ENCODE measurements at places on chromosomes 2 and 18.

DNA sequence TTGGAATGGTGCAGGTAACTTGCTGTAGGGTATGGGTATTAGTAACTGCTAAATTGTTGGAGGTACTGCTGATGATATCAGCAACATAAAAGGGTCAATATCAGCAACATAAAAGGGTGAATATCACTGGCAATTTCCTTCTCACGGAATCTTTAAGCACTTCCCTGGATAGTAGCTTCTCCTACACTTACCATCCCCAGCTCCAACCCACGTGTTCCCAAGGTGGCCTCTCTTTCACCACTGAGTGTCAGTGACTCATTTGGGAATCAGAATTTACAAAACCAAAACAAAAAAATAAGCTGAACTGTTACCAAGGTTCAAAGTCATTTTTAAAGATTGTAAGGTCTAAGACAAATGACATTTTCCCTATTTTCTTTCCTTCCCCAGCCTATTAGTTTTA is 70.8 kb downstream of the LRP2 start:
- DNase-seq, result no peak

GRCh38 chr2:71759060-71759459 is 305.7 kb downstream of the DYSF start:
- DNase-seq, result no peak

GRCh38 chr2:29309090-29310029 is 194.1 kb downstream of the CLIP4 start:
- DNase-seq, result peak; percentile 71

GRCh38 chr2:239557516-239557915 is 156.7 kb upstream of the HDAC4 start:
- no peak for DNase-seq

- no peak for DNase-seq
Observed at GRCh38 chr2:147863835-147864234, 19.0 kb downstream of the ACVR2A start.

DNA sequence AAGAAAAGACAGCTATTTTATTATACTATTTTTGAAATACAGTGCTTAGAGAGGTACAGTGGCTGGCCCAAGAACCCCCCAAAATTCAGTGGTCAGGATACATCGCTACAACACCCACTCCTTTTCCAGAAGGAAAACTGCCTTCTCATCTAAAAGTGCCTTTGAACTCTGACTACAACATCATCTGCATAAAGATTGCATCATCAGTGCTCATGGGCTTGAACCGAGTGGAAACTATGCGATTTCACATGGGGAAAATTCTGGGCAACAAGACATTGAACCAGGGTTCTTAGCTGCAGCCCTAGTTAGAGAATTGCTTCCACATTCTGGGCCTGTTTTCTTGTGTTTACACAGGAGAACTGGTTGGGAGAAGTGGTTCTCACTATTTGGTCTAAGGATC is 294.6 kb upstream of the SLC14A2 start:
- DNase-seq, result no peak

DNA sequence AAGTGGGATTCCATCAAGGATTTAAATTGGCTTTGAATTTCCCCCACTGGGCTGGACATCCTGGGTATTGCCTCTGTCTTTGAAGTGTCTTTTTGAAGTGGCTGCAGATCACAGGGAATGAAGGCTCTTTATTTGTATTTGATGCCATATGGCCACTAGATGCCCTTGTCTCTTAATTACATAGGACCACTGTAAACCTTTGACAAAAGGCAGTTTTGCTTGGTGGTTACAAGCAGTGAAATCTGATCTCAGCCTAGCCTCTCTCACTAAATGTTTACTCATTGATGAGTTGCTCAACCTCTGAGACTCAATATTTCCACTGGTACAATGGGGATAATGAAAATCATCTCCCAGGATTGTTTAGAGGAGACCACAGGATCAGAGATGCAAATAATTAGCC is 102.2 kb downstream of the INSIG2 start:
- no peak for DNase-seq

DNA sequence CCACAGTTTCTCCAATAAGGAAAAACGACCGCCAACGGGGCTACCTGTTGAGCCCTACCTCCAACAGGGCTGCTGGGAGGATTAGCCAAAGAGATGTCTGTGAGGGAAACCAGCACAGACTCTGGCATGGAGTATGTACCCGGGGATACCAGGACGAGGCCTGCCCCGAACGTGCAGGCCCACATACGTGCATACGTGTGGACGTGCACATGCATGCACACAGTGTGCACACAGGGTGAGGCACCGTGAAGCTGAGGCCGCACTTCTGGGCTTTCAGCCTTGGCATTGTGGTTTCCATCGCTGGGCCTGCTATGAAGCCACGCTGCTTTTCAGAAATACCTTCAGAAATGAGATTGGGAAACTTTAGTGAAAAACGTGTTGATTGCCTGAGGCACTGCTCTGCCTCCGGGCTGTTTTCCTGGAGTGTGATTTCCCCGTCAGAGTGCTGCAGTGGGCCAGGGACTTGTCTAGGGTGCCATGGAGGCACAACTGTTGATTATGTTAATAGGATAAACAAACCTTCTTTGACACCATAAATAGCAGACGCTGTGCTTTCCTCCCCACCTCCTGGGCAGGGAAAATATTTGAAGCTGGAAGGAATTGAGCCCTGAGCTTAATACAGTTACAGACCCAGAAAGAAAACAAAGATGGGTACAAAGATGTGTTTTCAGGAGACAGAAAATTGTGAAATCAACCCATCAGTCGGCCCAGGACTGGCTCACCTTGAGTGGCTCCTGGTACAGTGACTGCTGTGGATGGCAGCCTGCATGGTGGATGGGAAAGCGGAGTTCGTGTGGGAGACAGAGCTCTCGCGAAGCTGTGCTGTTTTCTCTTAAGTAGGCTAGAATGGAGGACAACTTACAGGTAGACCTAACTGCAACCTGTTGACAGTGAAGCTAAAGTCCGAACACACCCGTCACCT is 182.3 kb downstream of the FAM210A start:
- DNase-seq, result no peak

DNA sequence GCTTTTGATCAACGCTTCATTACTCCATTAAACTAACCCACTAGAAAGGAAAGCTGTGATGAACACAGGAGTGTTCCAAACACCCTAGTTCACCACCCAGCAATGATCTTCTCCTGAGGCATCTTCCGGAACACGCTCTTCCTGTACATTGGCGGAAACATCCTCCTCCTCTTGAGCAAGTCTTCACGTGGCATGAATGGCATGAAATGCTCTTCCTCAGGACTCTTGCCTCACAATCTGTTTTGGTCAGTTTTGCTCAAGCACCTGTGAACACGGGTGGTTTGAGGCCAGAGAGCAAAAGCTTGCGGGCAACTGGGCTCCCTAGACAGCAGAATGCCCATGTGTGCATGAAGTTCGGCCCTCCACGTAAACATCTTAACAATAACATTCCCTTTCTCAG is 734.2 kb upstream of the SALL3 start:
- no peak for DNase-seq

DNA sequence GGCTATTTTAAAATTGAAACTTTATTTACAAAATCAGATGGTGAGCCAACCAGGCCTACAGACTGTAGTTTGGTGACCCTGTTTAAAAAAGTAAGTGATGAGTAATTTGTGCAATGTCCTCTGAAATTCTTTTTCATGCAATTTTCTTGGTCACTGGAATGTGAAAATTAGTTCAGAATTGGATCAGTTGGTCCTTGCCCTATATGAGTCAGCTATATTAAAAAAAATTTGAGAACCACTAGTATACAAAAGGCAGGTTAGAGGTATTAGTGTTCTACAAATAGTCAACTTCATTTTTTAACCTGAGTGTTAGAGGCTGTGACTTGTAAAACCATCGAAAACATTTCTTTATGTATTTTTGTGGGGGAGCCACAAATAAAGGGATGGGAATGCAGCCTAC is 91.1 kb upstream of the NXPH2 start:
- DNase-seq, result no peak

- DNase-seq, result peak; percentile 41
Observed at GRCh38 chr2:180980943-180981911, 822 bp downstream of the UBE2E3 start.

DNA sequence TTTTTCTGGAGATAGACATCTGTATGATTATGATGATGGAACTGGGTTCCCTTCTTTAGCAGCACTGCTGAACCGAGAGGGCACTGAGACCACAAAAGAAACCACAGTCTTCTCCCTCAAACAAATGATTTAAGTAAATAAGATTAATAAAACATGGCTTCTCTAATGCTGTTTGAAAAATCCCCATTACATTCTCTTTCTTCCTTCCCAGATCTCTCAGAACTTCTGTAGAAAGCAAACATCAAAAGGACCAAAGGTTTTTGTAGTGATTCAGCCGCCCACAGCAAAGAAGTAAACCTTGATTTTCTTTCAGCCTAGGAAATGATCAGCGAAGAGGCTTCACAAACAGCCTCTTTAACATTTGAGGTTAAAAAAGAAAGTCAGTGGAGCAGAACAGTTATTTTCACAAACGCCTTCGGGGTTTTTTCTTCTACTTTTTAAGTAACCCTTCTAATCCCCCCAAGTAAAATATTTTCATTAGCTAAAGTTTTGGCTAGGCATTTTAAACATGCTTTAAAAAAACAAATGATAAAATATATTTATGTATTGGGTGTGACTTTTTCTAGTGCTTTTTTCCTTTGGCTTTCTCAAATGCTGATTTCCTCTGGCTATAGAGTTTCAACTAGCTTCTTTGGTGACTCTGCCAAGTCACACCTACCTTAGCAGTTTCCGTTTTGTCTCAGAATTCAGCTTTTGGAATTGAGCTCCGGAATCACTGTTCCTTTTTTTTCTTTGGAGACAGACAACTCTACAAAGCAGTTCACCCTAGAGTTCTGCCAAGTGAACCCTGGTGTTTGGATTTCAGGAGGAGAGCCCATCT is 89.6 kb downstream of the UPP2 start:
- DNase-seq, result peak; percentile 24

DNA sequence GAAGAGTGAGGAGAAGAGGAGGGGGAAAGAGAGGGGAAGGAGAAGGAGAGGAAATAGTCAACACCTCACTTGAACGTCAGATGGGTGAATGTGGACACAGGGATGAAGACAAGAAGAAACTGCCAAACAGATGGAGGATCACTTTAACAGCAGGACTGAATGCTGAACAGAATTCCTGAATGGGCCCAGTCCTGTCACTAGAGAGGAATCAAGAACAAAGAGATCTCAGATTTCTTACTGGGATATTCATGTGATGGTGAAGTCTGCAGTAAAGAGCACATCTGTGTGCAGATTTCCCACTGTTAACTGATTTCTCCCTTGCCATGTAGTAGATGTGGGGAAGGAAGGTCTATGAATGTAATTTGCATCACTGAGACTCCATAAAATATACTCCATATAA is 135.4 kb downstream of the L3MBTL4 start:
- DNase-seq, result no peak

DNA sequence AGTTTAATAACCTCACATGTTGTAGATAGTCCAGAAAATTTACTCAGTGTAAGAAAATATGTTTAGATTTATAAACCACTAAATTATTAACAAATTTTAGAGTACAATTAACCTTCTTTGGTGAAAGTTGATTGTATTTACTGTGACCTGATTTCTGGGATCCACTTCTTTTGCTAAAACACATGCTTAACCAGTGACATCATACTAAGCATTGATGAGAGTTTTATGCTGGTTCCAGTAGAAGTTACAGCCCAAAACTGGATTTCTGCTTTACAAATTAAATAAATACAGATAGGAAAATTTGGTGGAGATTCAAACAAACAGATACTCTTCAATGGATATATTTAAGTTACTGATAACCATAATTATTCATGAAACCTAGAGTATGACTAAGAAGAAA is 40.9 kb downstream of the RBBP8 start:
- no peak for DNase-seq

- DNase-seq, result no peak
Observed at GRCh38 chr2:232929303-232930058, 59.4 kb downstream of the SNORC start.

DNA sequence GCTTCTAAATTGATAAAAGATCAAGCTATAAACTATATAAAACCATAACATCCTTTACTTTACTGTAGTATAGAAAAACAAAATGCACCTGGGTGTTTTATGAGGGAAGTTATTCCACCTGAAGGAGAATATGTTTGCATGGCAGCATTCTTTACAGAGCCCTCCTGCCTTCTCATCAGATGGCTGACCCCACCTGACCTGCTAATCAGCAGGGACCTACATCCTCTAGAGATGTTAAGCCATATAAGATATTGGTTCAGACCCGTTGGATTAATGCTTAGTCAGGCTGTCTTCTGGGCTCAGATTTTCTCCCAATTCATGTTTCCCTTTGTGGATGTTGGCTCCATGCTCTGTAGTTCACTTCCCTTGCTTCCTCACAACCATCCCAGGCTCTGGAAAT is 414.8 kb downstream of the DPP10 start:
- DNase-seq, result no peak

DNA sequence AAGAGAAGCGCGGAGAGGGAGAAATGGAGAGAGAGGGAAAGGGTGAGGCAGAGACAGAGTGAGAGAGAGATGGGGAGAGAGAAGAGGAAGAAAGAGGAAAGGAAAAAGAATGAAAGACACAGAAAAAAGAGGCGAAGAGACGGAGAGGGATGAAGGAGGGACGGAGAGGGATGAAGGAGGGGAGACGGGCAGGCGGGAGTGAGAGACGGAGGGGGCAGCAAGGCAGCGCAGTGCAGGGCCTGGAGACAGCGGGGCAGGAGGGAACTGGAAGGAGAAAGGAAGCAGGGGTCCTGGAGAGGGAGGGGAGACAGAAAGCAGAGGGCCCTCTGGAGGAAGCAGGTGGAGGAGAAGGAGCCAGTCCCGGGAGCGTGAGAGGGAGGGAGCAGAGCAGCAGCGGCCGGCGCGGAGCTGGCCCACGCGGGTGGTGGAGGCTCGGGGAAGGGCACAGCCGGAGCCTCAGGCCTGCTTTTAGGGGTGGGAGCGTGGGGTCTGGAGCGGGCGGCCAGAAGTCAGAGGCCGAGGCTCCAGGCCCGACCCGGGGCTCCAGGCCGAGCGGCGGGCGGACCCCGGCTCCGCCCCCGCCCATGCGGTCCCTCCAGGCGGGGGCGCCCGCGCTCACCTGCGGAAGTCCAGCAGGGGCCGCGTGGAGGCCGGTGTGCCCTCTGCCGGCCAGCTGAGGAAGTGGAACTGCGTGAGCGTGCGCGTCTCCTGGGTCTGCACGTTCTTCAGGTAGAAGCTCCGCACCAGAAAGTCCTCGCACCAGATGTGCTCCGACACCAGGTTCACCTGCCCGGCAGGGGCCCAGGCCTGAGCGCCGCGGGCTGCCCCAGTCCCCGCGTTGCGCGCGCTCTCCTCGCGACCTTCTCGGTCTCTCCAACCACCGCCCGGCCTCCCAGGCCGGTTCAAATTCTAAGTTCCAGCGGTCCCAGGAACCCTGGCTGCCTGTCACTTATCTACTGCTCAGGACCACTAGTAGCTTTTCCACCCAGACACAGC is 14.5 kb downstream of the PTPRN start:
- DNase-seq, result peak; percentile 98

DNA sequence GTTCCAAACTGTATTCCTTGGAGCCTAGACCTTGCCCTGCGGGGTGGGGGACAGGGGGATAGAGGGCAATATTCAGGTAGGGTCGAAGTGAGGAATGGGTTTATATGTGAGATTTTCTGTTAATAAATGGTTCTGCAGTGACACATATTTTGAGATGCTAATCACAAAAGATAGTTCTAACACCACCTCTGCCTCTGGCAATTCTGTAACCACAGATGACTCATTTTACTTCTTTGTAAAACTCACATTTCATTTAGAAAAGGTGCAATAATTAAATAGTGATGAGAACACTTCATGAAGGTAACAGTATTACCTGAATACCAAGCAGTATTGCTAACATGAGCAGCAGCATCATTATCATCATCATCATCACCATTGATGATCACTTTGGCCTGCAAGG is 306.6 kb downstream of the SUCLG1 start:
- no peak for DNase-seq

GRCh38 chr2:187989925-187990623 is 301.6 kb upstream of the GULP1 start:
- DNase-seq, result no peak

GRCh38 chr2:66749566-66749965 is 314.6 kb downstream of the MEIS1 start:
- DNase-seq, result no peak
